ENCODE measurements at places on chromosomes 5 and 9.
A peak's percentile ranks its signal among the peaks of the same experiment; 100 is the strongest.

DNA sequence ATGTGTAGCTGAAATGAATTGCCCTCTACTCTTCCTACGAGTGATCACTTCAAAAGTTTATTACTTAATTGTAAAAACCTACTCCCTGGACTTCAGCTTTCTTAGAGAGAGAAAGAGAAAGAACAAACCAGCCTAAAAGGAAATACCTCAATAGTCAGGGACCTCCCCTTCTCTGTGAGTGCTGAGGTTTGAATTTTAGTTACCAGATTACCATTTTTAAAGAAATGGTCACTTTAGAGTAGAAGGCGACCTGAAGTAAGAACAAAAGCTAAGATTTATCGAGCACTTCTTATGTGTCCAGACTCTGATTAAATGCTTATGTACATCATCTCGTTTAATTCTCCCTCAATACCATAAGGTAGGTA is 11.3 kb downstream of the RAPGEF1 start:
- peak; percentile 55 for DNase-seq

- no peak for DNase-seq
Measured at GRCh38 chr9:20242510-20243189, 379.6 kb downstream of the MLLT3 start.

- DNase-seq: no peak
Measured at GRCh38 chr5:118984602-118985001, 3.7 kb downstream of the DTWD2 start.

GRCh38 chr5:97022898-97023297 is 87.0 kb downstream of the LNPEP start:
- DNase-seq: no peak

DNA sequence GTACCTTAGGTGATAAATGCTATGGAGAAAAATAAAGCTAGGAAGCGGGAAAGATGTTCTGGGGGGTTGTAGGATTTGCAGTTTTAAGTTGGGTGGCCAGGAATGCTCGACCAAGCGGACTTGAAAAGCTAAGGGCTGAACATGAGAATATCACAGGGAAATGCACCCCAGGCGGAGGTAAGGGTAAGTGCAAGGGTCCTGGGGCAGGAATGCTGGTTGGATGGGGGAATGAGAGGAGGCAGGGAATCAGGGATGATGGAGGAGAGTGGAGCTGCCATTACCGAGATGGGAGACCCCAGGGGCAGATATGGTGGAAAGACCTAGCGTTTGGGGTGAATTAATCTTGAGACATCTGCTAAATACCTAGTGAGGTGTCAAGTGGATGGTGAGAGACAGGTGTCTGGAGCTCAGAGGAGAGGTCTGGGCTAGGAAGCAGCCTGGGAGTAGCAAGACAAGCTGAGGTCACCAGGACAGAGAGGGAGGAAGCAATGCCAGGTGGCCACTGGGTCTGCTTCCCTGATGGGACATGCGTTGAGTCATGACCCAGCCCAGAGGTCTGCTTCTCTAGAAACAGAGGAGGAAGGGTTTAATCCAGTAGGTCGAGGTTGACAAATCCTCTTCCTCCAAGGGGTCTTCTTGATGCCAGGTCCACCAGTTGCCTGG is 77.7 kb upstream of the ASS1 start:
- DNase-seq: no peak

GRCh38 chr5:9632495-9632894 is 2.3 kb upstream of the TAS2R1 start:
- DNase-seq: no peak

GRCh38 chr9:15310107-15310850 is 3.3 kb upstream of the TTC39B start:
- DNase-seq: no peak

GRCh38 chr5:115962565-115963402 is 509 bp downstream of the LVRN start:
- no peak for DNase-seq

- no peak for DNase-seq
Measured at GRCh38 chr9:98784831-98785806, 11.2 kb downstream of the ANKS6 start.

Measured in inflammatory macrophage treated with lipopolysaccharide for 1 hour (primary cell).